Stimulated activated naive CD8-positive, alpha-beta T cell treated with anti-CD3 and anti-CD28 coated beads, Interleukin-15, amount 100 ng/mL, for 72 hours (primary cell): ENCODE measurements at places on chromosomes 2 and 18.

DNA sequence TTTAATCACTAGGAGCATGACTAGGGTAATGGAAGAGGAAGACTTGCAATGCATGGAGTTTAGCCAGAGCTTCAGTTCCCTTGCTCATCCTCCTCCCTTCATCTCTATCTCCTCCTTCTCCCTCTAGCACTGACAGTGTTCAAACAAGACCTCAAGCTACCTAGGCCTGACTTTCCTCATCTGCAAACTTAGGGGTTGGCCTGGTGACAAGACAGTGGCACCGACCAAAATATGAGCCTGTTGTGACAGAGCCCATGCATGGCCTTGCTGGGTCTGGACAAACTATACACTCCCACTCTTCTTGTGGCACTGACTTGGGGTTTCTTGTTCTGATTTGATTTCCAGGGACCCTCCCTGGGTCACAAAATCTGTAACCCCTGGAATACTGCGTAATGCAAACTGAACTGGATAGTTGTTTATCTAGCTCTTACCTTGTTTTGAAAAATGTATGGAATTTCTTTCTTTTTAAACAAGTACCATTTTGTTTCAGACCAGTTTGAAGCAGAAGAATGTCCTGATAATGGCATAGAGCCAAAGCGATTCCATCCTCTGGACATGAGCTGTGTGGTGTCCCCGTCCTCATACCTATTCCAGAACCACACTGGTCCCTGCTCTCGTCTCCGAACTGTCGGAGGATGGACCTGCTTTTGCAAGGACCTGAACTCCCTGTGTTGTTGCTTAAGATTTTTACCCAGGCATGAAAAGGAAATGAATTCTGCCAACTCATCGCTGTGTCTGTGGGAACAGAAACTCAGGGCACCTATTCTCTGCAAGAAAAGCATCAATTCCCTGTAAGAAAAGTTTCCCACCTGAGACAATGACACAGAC, 33.4 kb upstream of the PPP4R1 start:
- DNase-seq = no peak

DNA sequence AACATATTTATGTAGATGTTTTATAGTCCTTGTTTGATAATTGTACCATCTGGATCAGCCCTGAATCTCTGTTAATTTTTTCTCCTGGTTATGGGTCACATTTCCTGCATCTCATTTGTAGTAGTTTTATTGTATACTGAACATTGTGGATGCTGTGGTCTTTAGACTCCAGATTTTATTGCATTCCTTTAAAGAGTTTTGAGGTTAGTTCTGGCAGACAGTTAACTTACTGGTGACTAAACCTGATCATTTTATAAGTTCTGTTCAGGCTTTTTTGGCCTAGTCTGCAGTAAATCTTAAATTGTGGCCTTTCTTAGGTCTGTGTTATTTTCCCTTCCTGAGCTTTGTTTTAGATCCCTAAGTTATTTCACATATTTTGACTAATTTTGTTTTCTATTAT, 84.3 kb downstream of the FANCL start:
- DNase-seq = no peak

DNA sequence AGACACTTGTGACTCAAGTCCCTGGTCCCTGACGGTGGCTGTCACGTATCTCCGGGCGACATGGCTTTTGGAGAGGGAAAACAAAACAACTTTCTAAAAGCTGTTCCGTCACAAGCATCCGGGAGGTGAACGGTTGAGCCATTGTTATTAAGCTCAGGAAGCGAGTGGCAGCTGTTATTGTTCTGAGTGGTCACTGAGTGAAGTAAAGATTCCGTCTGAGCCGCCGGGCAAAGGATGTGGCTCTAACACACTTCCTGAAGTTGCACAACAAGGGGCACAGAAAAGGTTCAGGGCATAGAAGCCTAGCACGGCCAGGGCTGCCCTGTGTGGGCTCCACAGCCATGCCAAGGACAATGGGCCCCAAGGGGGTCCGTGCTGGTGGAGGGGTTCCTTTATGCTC, 24.3 kb downstream of the INPP5D start:
- peak; percentile 74 for DNase-seq

DNA sequence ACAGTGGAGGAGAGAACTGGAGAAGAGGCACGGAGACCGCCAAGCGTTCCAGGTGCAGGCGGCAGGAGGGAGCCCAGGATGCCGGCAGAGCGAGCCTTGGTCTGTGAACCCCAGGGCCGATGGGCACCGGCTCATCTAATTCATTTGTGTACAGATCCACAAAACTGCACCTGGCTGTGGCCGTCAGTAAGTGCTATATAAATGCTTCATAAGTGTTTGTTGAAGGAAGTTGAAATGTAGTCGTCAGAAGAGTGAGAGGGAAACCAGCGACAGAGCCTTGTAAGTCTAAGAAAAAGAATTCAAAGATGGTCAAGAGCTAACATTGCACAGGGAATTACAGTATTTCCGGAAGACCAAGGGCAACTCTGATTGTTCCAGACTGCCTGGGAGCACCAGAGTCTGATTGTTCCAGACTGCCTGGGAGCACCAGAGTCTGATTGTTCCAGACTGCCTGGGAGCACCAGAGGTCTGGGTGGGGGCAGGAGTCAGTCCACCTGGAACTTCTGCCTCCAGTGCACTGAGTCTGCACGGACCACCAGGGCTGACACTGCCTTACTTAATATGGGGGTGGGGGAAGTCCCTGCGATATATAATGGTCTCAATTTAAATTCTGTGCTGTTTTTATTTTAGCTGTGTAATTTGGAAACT, 112.3 kb downstream of the BCL2 start:
- DNase-seq = no peak

- DNase-seq = no peak
Observed at GRCh38 chr2:231218366-231218765, 19.9 kb downstream of the ARMC9 start.

GRCh38 chr18:7980136-7980535, 413.0 kb downstream of the PTPRM start:
- no peak for DNase-seq

GRCh38 chr18:76875390-76876325, 53.3 kb downstream of the ZNF236 start:
- DNase-seq = peak; percentile 33

GRCh38 chr2:11941201-11942177, 195.1 kb downstream of the LPIN1 start:
- DNase-seq = no peak

GRCh38 chr2:122412360-122412759, 656.9 kb downstream of the TSN start:
- no peak for DNase-seq

GRCh38 chr2:105365206-105365605, 27.9 kb downstream of the C2orf49 start:
- DNase-seq = no peak

- DNase-seq = no peak
Observed at GRCh38 chr2:212672186-212672585, 133.6 kb upstream of the ERBB4 start.

DNA sequence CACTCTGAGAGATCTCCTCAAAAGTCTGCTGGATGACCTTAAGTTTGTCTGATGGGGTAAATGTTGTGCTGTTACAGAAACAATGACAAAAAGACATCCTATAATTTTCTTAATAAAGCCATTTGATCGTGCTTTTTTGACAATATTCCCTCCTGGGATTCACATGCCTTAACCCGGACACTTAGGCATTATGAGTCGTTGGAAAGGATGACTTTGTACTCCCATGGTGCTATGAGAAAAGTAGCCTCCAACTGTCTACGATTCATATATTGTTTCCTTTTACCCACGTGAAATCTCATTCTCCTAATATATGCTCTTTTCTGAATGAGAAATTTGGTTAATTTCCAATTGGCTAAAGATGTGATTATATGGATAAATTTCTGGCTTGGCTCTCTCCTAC, 6.1 kb upstream of the MPP4 start:
- no peak for DNase-seq

GRCh38 chr2:234480337-234480736, 16.5 kb downstream of the ARL4C start:
- DNase-seq = no peak

- no peak for DNase-seq
Observed at GRCh38 chr2:114010001-114010400, 120.1 kb downstream of the ACTR3 start.

- DNase-seq = peak; percentile 74
Observed at GRCh38 chr18:21110713-21111345, 784 bp downstream of the ROCK1 start.

DNA sequence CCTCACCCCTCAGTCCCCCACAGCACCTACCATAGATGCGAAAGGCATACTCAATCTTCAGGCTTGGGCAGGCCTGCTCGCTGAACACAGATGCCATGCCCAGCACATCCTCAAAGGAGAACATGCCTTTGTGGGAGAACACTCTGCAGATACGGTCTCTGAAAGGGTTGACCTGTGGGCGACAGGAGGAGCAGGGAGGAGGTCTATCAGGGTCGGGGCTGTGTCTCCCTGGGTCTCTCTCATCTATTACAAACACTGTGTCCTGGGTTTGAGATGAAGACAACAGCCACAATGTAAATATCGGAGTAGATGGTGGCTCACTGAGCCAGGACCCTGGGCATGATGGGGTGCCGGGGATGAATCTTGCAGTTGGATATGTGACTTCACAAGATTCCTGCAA, 46.0 kb downstream of the CIB4 start:
- DNase-seq = no peak

DNA sequence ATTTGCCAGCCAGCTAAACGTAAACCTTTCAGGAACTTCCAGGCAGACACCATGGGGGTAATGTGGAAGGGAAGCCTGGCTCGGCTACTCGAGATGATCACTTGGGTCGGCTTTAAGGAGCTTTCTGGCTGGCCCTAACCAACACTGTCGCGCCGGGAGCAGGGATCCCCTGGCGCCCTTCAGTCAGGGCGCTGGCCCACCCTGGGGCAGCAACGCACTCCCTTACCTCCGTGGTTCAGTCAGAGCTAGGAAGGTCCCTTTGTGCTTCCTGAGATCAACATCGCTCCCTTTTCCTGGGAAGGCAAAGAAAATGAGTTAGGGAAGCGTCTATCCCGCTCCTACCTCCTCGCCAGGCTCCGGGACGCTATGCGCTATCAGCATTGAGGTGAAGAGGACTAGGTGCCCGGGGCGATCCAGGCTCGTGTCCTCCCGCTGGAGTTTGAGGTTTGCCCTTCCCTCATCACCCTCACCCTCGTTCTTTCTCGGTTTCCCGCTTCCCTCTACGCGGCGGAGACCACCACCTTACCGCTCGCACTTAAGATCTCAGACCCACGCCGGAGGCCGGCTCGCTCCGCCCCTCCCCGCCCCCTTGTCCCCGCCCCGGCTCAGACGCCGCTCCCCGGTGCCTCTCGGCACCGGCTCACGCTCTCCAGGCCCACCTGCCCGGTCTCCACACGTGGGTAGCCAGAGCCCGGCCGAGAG, 449 bp upstream of the ATRAID start:
- DNase-seq = no peak

DNA sequence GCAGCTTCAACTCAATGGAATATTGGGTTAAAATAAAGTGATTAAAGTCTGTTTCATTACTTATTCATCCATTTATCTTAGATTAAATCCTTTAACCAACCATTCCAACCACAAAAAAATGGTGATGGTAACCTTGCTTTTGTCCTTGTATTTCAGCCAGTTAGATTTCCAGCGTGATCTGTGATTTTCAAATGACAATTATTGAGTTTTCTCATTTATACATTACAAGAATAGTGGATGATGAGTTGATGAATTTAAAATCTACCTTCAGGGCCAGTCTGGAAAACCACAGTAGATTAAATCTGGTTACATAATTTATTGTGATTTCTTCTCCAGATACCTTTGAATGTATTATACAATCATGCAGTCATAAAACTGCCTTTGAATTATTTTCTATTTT, 29.7 kb upstream of the UNC80 start:
- no peak for DNase-seq

- no peak for DNase-seq
Observed at GRCh38 chr2:181104512-181105115, 124.2 kb downstream of the UBE2E3 start.
